Colonic mucosa (tissue), 4 donors: ENCODE measurements at places on chromosomes 1 and 21.

DNA sequence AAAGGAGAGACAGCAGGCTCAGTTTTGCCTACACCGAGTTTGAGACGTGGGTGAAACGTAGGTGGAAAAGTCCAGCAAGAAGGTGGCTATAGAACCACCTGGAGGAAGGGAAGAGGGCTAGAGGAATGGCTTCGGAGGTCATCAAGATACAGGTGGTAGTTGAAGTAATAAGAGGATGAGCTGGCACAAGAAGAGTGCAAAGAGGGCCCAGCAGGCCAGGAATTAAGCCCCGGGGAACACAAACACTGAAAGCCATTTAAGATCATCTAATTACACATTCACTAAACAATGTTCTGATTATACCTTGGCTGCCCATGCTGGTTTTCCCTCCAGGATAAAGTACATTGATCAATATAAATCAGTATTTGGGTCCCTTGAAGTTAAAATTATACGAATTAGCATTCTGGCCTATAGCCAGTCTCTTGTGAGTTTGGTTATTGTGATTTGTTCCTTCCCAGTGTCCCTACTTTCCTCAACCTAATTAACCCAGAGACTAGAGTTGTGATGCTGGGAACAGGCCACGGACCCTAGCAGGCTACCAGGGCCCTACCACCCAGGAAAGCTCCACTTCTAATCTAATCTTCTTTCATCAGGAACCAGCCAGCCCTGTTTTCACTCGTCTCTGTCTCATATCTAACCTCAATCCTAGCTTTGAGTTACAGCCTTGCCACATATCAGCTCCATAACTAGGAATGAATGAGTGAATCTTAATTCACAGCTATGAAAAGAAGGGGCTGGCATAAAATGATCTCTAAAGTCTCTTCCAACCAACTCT is 26.4 kb upstream of the PPP1R15B start:
- no peak overlapping the region for H3K27ac ChIP-seq
- peaks cover 13% of the 10 kb centered on the region for H3K36me3 ChIP-seq
- H3K4me1 ChIP-seq: no peaks in the 10 kb centered on the region
- H3K27me3 ChIP-seq: no peaks in the 10 kb centered on the region
- H3K4me3 ChIP-seq: no peak overlapping the region
- no peak for DNase-seq

GRCh38 chr21:29098156-29098555 is 24.7 kb upstream of the CCT8 start:
- H3K27me3 ChIP-seq: no peaks in the 10 kb centered on the region
- H3K4me1 ChIP-seq: no peaks in the 10 kb centered on the region
- no peak overlapping the region for H3K4me3 ChIP-seq
- no peak overlapping the region for H3K27ac ChIP-seq

GRCh38 chr1:64073705-64074104 is 129.7 kb upstream of the UBE2U start:
- no peak overlapping the region for H3K4me3 ChIP-seq
- H3K36me3 ChIP-seq: no peaks in the 10 kb centered on the region
- H3K4me1 ChIP-seq: no peaks in the 10 kb centered on the region
- H3K27me3 ChIP-seq: no peaks in the 10 kb centered on the region
- DNase-seq: no peak
- H3K27ac ChIP-seq: no peak overlapping the region

DNA sequence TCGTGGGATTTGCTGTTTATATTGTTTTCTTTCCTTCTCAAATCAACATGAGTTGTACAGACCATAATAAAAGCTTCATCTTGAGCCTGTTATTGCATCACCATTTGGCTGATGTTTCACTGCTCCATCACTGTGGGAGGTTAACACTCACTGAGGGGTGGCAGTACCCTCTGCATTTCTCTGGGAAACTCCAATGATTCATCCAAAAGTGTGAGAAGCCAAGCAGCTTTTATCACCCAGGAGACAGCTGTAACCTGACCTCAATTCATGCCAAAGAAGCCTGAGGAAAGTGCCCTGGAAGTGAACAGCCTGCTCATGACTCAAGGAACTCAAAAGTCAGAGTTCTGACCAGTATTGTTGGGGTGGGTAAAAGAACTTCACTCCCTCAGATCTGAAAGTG is 84.1 kb downstream of the GPR88 start:
- no peak overlapping the region for H3K4me3 ChIP-seq
- no peaks in the 10 kb centered on the region for H3K4me1 ChIP-seq
- no peak overlapping the region for H3K27ac ChIP-seq

DNA sequence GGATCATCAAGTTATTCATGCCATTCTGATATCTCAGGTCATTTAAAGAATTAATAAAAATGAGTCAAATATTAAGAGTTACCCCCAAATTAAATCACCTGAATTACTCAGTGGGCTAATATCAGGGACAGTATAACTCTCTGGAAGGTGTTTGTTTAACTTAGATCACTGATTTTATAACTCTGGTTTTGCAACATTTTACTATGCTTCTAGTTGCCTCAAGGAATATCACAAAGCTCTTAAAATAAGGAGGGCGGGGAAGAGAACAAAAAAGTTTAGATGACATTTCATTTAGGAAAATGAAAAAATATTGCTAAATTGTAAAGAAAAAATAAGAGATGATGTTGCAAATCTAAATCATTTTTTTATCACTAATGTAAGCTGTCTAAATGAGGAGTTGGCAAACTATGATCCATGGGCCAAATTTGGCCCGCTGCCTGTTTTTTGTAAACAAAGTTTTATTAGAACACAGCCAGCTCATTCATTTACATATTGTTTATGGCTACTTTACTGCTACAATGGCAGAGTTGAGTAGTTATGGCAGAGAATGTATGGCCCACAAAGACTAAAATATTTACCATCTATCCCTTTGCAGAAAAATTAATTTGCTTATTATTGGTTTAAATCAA is 31.9 kb upstream of the SLC19A2 start:
- no peak overlapping the region for H3K4me3 ChIP-seq
- peaks cover 10% of the 10 kb centered on the region for H3K4me1 ChIP-seq
- peak overlapping the region; percentile 24 for H3K27ac ChIP-seq
- DNase-seq: peak; percentile 54
- no peaks in the 10 kb centered on the region for H3K27me3 ChIP-seq

DNA sequence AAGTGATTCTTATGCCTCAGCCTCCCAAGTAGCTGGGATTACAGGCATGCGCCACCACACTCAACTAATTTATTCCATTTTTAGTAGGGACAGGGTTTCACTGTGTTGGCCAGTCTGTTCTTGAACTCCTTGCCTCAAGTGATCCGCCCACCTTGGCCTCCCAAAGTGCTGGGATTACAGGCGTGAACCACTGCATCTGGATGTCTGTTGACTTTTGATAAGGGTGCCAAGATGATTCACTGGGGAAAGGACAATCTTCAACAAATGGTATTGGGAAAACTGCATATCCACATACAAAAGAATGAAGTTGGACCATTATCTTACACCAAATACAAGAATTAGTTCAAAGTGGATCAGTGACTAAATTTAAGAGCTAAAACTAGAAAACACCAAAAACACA is 19.8 kb downstream of the RO60 start:
- H3K36me3 ChIP-seq: no peaks in the 10 kb centered on the region
- H3K27me3 ChIP-seq: no peaks in the 10 kb centered on the region
- H3K4me1 ChIP-seq: no peaks in the 10 kb centered on the region
- no peak overlapping the region for H3K27ac ChIP-seq
- H3K4me3 ChIP-seq: no peak overlapping the region
- no peak for DNase-seq

DNA sequence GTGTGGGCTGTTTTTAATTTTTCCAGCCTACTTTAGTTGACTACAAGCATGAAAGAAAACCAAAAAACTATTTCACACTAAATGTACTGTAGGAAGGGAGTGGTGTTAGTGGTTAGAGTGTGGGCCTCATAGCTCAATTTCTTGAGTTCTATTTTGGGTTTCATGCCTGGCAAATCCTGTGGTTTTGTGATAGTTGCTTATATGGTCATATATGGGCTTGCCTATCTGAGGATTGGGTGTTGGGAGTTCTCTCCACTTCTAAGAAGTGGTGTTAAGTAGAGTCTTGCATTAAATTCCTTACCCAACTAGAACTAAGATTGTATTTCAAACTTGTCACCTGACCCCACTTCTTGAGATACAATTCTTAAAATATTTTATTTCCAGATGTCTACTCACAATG is 37.8 kb upstream of the COL11A1 start:
- no peak overlapping the region for H3K4me3 ChIP-seq
- H3K27me3 ChIP-seq: no peaks in the 10 kb centered on the region
- DNase-seq: no peak
- H3K4me1 ChIP-seq: no peaks in the 10 kb centered on the region

DNA sequence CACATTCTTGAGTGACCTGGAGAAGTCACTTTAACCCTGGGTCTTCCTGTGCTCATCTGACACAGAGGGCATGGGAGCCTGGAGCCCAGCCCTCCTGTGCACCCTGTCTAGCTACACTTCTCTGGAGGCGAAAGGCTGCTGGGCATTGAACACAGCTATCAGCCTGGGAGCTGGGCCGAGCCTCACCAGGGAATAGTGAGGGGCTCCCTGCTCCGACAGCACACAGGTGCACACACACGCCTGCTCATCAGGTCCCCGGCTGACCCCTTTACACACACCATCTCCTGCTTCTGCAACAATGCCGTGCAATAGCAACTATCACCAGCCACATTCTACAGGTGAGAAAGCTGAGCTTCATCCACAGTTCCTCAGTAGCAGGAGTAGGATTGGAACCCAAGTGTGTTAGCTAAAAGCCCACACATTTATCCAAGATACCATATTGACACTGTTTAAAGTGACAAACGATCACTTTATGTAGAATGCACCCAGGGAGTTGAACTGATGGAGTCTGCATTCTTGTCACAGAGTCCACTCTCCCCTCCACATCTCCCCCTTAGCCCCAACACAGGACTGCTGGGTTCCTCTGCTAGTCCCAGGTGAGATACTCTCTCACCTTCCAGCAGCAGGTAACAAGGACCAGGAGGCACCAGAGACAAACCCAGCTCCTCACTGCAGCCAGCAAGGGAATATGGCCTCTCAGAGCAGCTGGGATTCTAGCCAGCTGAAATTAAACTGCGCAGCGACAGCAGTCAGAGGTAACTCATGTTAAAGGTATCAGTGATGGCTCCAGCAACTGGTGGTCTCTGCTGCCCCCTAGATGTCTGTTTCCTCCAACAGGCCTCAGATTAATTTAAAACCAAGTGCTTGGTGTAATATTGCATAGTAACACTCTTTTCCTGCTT is 18.3 kb upstream of the CAPN8 start:
- H3K36me3 ChIP-seq: no peaks in the 10 kb centered on the region
- no peaks in the 10 kb centered on the region for H3K27me3 ChIP-seq
- no peak overlapping the region for H3K4me3 ChIP-seq

- no peaks in the 10 kb centered on the region for H3K4me1 ChIP-seq
- DNase-seq: no peak
- H3K4me3 ChIP-seq: peak overlapping the region; percentile 49
- H3K27me3 ChIP-seq: peaks cover 10% of the 10 kb centered on the region
- no peaks in the 10 kb centered on the region for H3K36me3 ChIP-seq
Measured at GRCh38 chr1:40860706-40861223, 1.4 kb downstream of the CITED4 start.

DNA sequence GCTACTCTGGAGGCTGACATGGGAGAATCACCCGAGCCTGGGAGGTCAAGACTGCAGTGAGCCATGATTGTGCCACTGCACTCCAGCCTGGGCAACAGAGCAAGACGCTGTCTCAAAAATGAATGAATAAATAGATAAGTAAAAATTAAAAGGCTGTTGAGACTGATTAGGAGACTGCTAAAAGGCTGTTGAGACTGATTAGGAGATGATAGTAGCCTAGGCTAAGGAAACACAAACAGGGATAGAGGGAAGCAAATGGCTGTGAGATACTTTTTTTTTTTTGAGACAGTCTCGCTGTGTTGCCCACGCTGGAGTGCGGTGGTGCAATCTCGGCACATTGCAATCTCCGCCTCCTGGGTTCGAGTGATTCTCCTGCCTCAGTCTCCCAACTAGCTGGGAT is 28.4 kb downstream of the PRPF38A start:
- no peak overlapping the region for H3K27ac ChIP-seq
- no peaks in the 10 kb centered on the region for H3K36me3 ChIP-seq
- no peaks in the 10 kb centered on the region for H3K27me3 ChIP-seq
- no peak overlapping the region for H3K4me3 ChIP-seq

DNA sequence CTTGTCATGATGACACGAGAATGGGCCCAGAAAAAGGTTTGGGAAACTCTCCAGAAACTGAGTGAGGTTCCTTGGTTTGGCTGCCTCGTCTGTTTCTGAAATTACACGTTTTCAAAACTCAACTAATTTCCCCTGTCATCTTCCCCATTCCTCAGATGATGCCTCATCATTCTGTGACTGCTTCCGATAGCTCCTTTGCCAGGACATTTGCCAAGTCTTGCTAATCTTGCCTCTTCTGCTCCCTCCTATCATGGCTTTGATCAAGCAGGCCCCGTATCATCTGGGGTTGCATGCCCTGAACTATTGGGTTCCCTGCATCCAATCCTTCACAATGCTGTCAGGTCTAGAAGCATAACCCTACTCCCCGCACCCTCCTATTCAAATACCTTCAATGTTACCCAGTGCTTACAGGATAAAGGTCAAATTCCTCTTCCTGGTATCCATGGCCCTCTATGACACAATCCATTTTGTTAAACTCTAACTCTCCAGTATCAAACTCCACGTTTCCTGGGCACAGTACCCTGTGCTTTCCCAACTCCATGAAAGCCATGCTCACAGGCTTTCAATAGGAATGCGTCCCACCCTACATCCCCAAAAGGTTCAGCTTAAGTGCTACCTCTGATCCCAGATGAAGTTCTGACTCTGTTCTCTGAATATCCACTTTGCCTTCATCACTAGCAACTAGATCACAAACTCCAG is 22.2 kb upstream of the TMEM200B start:
- peaks cover 13% of the 10 kb centered on the region for H3K36me3 ChIP-seq
- DNase-seq: peak; percentile 33
- no peak overlapping the region for H3K4me3 ChIP-seq
- peak overlapping the region; percentile 50 for H3K27ac ChIP-seq

DNA sequence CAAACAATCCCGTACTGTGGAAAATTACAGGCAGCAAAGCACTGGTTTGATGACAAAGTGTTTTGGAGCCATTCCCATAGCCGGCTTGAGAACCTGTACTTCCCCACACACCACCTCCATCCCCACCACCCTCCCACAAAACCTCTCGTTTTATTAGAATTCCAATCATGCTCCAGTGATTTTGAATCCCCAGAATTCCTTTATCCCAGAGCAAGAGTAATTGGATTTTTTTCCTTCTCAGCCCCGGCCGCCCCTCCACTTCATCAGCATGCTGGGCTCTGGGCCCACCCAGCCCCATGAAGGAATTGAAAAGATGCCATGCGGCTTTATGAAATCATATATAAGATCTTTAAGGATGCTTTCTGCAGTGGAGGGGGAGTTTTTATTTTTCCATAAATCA is 136.6 kb downstream of the OMA1 start:
- H3K27ac ChIP-seq: no peak overlapping the region
- no peak overlapping the region for H3K4me3 ChIP-seq
